ENCODE measurements at places on chromosomes 7 and 10.

DNA sequence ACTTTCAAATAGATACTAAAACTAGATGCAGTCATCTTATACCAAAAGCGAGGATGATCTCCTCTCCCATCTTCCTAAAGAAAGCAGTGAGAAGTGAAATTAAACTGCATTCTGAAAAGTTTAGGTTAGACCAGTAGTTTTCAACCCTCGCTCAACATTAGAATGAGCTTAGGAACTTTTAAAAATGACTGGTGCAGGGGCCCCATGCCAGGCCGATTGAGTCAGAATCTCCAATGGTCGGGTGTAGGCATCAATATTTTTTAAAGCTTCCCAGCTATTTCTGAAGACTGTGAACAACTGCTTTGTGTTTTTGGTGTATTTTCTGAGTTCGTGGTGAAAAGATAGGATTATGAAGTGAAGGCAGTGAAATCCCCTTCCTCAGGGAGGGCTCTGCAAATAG lies 146.0 kb downstream of the VTI1A start:
- no peak for DNase-seq

- DNase-seq = no peak
Observed at GRCh38 chr10:77471069-77471536, 166.5 kb downstream of the KCNMA1 start.

- no peak for DNase-seq
Observed at GRCh38 chr7:155477476-155477875, 19.5 kb downstream of the EN2 start.

DNA sequence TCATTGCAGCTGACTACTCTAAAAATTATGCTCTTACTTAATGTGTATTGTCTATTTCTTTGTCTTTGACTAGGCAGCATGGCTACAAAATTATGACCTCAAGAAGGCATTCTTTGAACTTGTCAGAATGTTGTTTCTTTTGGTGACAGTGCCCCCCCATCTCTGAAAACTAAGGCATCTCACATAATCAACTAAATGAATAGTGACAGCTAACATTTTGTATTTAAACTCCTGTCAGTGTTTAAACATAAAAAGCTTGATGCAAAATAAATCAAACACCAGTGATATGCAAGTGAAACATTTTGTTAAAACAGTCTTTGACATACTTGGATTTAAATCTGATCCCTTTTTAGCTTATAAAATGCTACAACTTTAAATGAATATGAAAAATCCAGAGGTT lies 233.5 kb downstream of the FOXP2 start:
- no peak for DNase-seq

DNA sequence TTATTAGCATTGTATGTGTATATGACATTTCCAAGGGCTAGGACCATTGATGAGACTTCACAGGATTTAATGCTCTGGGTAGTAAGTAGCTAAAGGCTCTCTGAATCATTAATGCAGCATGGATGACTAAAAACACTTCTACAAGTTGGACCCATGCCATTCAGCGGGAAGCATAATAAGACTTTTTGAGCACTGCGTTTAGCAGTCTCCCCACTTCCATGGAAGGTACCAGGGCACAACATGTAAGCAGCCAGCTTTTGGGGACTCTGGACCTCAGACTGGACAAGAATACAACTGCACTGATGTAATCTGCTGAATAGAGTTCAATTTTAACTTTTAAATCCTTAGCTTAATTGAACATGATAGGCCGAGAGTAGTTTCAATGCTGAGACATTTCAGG lies 191.7 kb upstream of the IMMP2L start:
- no peak for DNase-seq

- DNase-seq = no peak
Observed at GRCh38 chr7:155665957-155666287, 21.5 kb downstream of the RBM33 start.

DNA sequence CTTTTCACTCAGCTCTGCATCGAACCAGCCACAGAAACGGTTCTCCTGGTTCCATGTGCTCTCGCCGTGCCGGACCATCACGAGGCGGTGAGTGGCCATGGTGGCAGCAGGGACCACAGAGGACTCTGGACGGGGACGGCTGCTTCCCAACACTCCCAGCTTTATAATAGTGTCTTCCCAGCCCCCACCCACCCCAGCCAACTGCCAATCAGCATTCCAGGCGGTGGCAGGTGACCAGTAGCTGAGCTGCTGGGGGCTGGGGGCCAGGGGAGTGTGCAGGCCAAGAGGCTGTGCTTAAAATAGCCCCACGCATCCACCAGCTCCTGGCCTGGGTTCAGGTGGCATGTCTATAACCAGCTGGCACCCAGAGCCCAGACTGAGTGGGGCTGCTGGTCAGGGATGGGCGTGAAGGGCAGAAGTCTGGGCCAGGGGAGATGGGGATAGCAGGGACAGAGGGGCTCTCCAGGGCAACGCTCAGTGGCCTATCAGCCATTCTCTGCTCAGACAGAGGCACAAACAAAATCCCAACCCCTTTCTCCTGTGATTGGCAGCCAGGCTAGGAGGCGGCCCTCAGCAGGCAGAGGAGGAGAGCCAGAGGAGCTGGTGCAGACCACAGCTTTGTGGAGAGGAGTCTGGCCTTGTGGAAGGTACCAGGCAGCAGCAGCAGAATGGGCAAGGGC lies at the start of gene PGAM2:
Gene PGAM2 (minus strand): TSS at position 137 of the 680 bp plus-strand sequence. CDS start 38 bp downstream, at position 99.
- no peak for DNase-seq

- no peak for DNase-seq
Observed at GRCh38 chr10:20489961-20490360, 407.1 kb downstream of the NEBL start.

GRCh38 chr7:107319724-107320228 lies 150.1 kb upstream of the GPR22 start:
- no peak for DNase-seq

GRCh38 chr10:121865554-121865953 lies 62.3 kb downstream of the ATE1 start:
- DNase-seq = no peak

- DNase-seq = no peak
Observed at GRCh38 chr10:90432866-90433265, 425.0 kb downstream of the HTR7 start.
